ENCODE measurements at places on chromosomes 3 and 15.

DNA sequence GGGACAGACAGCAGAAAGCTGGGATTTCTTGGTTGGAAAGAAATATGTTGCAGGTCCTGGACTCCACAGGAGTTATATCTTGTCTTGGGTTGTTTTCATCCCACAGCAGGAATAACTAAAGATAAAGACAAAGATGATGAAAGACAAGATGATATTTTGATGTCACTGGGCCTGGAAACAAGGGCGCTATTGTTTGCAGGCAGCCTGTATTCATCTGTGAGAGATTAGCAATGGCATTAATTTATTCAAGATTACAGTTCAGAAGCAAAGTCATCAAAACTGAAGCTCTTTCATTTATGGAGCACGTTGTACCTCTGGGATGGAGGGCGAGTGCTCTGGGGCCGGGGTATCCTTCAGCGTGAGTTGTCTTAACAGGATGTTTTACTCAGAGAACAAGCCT, 213.8 kb downstream of the LRTM1 start:
- no peak for DNase-seq

DNA sequence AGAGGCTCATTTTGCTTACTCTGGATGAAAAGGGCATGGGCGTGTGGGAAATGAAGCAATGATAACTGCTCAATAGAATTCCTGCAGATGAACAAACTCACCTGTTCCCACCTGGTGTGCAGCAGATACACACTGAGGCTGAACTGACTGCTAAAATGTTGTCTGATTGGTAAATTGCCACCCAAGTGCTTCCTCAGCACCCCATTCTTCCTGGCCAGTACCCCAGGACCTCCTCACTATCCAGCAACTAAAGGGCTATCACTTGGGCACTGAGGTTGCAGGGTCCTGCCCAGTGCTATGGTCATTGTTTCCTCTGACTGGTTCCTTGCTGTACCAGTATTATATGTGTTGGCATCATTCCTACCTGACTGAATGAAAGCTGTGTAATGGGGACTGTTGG, 38.0 kb upstream of the DGKG start:
- no peak for DNase-seq

- DNase-seq = no peak
These were observed 479.4 kb downstream of the NTRK3 start for GRCh38 chr15:87777054-87777561.

DNA sequence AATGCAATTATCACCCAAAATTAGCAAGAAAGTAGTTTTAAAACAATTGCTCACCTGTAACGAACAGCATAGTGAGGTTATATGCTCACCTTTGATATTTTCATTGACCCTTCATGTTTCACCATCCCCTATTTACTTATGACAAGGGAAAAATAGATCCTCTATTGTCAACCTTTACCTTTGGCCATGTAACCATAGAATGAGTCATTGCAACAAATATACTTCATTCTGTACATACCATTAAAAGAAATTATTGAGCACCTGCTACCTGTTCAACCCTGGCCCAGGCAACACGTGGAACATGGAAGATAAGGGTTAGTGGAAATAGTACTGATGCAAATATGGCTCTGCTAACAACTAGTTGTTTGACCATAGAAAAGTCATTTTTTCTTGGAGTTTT, 20.2 kb downstream of the LSAMP start:
- DNase-seq = no peak

DNA sequence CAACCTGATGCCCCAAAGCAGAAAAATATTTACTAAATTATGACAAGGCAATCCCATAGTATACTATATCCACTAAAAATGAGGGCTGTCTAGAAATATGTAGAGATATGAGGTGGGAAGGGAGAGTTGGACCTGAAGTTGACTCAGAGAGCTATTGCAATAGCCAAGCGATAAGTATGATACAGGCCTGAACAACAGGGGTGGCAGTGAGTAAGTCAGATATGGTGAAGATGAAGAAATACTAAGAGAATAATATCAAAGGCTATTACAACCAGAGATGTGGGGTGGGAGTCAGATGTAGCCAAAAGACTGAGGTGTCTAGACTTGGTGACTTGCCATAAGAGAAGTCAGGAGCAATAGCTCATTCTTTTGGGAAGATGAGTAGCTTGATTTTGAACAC, 9.2 kb downstream of the HSPBAP1 start:
- DNase-seq = no peak

DNA sequence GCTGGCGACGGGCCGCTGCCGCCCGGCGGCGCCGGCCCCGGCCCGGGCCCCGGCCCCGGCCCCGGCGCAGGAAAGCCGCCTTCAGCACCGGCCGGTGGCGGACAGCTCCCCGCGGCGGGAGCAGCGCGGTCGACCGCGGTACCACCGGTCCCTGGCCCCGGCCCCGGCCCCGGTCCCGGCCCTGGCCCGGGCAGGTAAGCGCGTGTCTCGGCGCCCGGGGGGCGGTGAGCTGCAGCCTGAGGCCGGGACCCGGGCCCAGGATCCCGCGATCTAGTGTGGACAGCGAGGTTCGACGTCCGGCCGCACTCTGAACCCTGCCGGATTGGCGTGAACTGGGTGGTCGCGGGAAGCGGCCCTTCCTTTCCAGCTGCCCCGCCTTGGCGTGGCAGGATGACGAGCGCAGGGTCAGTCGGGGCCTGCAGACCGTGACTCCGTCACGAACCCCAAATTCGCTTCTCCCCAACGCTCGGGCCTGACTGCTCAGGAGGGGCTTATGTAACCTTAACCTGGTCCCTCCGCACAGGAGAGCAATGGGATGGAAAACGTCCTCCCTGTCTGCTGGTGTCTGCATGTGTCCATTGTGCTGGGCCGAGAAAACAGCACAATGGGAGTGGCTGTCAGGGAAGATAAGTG, 472 bp downstream of the BSN start:
- DNase-seq = no peak

GRCh38 chr3:121574449-121574848, 6.7 kb downstream of the ARGFX start:
- no peak for DNase-seq

GRCh38 chr3:26622621-26623418, at the start of gene LRRC3B:
LRRC3B (plus strand) TSS chr3:26622772; CDS start chr3:26709673, 86,901 bp downstream.
- no peak for DNase-seq

DNA sequence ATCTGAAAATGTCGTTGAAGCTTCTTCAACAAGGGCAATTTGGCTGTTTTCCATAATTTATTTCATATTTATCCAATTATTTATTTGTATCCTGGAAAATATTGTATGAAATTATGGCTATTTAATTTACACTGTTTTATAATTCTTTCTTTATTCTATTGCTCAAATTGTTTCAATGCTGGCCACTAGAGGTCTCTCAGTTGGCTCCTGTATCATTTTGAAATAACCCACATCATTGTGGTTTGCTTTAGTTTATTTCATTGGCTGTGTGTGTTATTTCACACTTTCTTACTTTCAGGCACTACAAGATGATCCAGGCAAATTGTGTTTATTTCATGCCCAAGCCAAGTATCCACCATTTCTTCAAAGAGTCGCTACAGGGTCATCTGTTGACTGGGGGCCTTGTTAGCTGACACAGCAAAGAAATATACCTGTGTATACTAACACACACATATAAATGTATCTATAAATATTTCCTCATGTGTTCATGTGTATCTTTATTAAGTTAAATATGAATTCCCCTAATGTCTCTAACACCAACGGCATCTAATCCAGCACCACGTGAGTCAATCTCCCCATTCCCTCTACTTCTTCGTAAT, 86.2 kb downstream of the NPAP1 start:
- no peak for DNase-seq

DNA sequence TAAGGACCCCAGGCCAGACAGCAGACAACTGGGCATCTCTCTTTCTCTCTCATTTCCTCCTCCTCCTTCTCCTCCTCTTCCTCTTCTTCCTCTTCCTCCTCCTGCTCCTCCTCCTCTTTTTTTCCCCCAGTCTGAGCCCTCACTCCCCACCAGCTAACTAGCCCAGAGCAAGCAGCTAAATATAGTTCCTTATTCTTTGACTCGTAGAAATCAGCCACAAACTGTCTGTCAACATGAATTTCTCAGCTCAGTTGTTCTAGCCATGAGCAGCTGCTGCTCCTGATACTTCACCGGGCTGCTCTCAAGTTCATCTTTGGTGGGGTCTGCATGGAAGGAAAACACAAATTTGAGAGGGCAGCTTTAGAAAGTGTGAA, 19.2 kb upstream of the LOXL1 start:
- DNase-seq = no peak

GRCh38 chr3:162770551-162770950, 1273.9 kb downstream of the OTOL1 start:
- no peak for DNase-seq

DNA sequence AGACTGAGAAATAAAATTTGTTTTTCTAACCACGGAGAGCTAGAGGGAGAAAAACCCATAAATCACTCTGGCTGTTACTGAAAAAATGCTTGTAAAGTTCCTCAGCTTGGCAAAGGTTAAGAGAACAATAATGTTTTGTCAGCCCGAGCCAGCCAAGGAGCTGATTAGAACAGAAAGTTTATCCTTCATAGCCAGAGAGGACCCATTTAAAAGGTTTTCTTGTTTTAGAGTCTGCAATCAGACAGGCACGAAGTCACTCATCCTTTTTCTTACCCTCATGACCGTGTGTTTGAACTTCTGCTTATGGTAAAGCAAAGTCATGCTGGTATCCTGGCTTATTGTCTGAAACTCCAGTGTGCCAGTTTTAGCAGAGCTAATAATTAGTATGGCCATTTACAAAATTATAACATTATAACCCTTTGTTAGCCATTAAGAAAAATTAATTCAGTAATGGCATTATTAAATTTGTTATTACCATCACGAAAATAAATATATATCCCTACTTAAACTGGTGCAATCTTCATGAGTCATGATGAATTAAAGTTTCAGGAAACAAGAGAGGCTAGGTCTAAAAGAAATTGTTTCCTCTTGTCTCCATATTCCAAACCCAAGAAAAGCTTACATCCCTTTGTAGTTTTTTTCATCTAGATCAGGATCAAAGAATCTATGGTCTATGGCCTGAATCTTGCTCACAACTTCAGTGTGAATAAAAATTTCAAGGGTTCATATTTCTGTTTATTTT, 13.5 kb upstream of the STXBP5L start:
- no peak for DNase-seq

DNA sequence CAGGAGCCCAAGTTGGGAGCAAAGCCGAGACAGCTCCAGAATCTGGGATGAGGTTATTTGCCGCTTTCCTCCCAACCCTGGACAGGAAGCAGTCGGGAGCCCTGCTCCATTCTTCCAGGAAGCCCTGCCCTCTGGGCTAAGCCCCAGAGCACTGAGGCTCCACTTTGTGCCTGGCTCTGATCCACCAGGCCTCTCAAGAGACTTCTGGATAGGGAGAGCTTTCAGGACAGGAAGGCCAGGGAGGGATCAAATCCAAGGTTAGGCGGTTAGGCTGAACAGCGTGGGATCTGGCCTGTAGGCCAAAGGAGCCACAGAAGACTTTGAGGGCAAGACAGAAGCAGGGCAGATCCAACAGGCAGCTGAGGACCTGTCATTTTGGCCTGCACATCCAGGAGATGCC, 835 bp downstream of the STOML1 start:
- no peak for DNase-seq

DNA sequence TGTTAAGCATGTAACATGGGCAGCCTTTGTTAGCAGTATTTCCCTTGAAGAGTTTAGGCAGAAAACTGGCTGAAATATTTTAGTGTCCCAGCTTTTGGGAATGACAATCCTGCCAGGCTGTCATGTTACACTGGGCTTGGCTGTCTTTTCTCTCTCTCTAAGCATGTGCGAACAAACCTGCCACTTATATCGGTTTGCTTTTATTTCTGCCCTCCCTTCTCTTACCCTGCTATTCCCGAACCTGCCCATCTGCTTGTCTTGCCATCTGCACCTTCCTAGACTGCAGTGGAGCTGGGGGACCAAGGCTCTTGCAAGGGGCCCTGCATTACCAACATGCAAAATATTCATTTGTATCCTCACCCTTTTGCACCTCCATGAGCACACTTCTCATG, 339.6 kb downstream of the EPHB1 start:
- DNase-seq = no peak

- no peak for DNase-seq
These were observed 139.1 kb downstream of the GBE1 start for GRCh38 chr3:81622395-81622794.

DNA sequence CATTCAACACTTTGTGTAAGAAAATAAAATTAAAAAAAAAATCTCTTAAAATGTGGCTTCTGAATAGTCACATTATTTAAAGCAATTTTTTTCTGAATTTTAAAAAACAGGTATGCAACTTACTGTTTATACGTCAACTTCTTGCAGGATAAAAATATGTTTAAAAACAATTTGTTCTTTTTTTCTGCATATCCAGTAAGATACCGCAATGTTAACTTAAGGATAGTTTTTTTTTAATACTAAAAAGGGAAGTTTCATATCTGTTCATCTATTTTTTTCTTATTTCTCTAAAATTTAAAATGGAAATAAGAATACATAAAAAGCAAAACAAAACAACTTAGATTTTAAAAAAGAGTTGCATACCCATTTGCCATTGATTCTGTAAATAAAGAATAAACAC, 27.4 kb downstream of the GOLIM4 start:
- no peak for DNase-seq

All from T-helper 1 cell (primary cell).